ENCODE measurements at places on chromosomes 2 and 18.

DNA sequence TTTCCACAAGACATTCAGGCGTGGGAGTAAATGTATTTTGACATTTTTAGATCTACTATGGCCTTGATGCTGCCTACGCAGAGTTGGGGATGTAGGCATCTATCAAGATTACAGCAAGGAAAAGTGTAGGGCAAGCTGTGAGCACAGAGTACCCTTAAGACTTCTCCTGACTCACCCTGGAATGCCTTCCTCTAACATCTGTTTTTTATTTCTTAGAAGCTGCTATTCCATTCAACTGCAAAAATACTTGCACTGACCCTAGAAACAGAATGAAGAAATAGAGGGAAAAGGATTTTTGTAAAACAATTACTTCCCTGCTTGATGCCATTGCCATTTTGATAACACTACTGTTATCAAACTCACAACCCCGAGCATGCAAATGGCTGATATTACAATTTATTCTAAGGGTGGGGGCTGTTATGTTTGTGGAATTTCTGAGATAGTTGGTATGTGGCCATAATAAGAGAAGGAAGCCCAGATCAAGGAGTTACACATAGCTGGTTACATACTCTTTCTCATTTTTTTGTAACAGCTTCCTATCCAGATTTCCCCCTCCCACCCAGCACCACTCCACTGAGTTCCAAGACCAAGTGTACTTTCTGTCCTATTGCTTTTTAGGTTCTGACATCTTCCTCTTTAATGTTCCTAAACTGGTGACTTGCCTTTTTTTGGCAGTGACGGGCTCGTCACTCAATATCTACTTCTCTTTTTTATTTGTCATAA lies 6.0 kb upstream of the ROCK1 start:
- peak; percentile 80 for DNase-seq

DNA sequence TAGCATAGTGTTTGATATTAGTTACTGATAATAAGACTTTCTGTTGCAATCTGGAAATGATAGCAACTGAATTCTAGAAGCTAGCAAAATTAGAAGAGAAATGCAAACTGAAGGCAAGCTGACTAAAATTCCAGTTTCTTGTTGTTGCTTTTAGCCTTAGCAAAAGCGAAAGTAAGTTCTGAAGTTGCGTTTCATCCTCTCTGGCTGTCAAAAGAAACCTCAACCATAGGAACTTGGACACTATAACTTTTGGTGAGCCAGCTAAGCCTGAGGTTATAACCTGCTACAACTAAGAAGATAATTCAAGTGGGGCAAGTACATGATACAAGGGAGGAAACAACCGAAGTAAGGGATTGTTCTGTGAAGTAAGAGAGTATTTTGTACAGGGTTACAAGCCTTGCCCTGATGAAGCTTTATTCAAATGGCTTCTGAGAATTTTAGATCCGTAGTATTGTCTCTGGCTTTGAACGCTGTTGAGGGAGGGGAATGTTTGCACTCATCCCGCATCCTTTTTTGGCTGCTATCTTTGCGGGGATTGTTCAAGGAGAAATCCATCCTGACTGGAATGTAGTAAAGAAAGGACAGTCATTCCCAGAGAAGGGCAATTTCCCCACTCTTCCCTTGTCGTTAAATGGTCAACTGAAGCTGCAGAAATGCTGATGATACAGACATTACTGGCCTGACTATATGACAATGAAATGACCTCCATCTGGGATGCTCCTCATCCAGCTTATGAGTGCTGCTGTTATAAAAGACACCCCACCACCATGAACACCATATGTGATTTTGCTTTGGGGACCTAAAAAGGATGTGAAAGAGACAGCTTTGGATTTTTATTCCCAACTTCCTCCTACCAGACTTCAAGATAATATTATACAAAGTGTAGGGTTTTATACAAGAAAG lies 7.0 kb upstream of the TMX3 start:
- no peak for DNase-seq

GRCh38 chr2:158786897-158787296 lies 8.2 kb upstream of the DAPL1 start:
- no peak for DNase-seq

- DNase-seq, result no peak
Measured at GRCh38 chr2:216736326-216736725, 41.0 kb upstream of the IGFBP5 start.

- DNase-seq, result peak; percentile 66
Measured at GRCh38 chr2:85702172-85702571, 8.0 kb downstream of the GNLY start.

DNA sequence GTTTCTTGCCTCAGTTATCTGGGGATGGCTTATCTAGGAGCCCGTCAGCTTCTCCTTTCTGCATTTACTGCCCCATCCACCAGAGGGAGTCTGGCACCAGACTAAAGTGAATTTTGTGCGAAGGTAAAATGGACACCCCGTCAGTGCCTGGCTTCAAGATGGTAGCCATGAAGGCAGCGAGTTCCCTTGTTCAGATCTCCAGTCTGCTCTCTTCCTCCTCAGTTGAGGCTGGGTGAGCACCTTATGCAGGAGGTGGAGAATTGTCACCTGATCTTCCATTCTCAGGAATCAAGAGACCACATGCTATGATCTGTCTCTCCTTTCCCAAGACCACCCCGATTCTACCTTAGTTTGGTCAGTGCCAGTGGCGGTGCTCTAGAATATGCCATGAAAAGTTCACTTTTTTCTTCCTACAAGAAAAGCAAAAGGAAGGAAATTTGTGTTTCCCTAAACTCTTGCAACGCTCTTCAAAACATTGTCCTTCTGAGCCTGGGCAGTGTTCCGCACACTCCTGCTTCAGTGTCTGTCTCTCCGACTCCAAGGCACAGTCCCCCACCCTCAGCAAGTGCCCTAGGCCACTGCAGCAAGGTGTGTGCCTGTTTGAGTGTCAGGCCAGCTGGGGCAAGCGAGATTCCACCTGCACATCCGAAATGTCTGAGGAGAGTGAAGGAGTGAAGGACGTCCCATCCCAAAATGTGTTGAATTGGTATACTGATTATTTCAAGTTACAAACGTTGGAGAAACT lies 168.6 kb downstream of the SS18 start:
- DNase-seq, result peak; percentile 3

- DNase-seq, result no peak
Measured at GRCh38 chr18:55838841-55839240, 250.8 kb upstream of the TCF4 start.

GRCh38 chr2:238286987-238287736 lies 1.2 kb downstream of the PER2 start:
- no peak for DNase-seq

- no peak for DNase-seq
Measured at GRCh38 chr2:222938327-222938726, 77.5 kb downstream of the ACSL3 start.

DNA sequence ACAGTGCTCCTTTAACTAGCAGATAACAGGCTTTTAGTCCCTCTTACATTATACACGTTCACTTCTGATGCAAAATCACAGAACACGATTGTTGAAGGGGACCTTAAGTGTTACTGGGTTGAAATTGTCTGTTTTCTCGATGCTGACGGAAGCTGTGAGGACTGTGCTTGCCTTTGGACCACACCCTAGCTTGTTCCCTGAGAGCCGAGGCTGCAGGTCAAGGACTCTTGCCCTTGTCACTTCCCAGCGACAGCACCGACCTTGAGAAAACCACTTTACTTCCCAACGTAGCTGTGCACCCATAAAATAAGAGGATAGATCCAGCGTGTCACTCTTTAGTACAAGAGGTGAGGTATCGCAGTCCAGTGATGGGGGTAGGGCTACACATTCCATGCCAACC lies 701.0 kb downstream of the DCDC2C start:
- no peak for DNase-seq

DNA sequence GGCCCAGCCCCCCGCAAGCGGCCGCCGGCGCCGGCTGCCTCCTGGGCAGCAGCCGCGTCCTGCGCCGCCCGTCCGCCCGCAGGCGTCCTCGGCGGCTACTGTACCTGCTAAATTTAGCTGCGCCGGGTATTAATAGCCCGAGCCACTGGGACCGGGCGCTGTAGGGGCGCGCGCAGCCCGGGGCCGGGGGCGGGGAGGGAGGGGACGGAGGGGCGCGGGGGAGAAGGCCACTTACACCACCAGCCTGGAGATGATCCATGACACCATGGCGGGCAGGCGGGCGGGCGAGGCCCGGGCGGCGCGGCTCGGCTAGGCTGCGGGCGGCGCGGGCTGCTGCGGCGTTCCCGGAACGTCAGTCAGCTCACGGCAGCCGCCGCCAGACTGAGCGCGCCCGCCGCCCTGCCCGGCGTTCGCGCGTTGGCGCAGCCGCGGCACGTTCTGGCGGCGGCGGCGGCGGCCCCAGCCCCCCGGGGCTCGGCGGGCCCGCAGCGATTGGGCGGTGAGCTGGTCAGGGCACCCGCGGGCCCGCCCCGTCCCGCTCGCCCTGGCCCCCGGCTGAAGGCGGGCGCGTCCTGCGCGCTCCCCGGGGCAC lies at the start of gene REEP1:
Gene REEP1 (minus strand): TSS at position 383 of the 592 bp plus-strand sequence. CDS start 116 bp downstream, at position 267.
- no peak for DNase-seq

DNA sequence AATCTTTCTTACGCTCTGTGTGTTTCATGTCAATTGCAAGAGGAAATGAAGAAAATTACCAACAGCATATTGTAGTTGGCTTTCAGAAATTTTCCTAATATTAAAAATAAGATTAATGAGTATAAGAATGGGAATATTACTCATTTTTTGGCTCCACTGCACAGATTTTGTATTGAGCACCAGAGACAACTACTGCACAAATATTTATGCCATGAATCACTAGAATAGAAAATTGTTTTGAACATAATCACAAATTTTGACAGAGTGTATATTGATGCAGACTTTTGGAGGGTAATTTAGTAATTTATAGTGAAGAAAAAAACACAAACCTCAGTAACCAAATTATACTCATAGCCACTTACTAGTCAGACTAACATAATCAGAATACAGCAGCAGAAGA lies 118.3 kb downstream of the DOK6 start:
- DNase-seq, result peak; percentile 11

- no peak for DNase-seq
Measured at GRCh38 chr18:63844254-63844653, 43.3 kb upstream of the SERPINB2 start.

GRCh38 chr2:219291394-219291793 lies 12.2 kb downstream of the DNAJB2 start:
- DNase-seq, result no peak

- no peak for DNase-seq
Measured at GRCh38 chr2:152389483-152389882, 54.5 kb downstream of the FMNL2 start.

DNA sequence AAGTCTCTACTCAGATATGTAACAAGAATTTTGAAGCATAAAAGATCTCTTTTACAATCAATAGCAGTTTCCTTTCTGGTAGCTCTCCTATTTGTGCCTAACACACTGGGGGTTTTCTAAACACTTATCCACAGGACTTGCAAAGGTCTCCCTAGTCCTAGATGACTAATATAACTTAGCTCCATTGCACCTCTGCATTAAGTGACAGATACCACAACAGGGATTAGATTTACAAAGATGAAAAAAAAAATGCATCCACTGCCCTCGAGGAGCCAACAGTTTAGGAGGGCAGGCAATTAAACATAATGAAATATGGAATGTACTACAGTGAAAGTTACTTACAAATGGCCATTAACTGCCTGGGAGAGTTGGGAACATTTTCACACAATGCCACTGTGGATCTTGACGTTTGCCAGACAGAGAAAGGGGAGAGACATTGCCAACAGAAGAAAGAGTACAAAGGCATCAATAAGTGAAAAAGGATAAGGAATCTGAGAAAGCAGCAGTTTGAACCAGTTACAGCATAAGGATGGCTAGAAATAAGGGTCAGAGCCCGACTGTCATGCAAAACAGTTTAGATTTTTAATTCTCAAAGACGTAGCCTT lies 14.3 kb downstream of the PPP3R1 start:
- DNase-seq, result no peak

GRCh38 chr2:224398289-224398688 lies 3.6 kb downstream of the FAM124B start:
- no peak for DNase-seq

Measured in HS-5 (cell line).